ENCODE measurements at places on chromosomes 13 and 19. TPM values are rescaled to one million over a fixed set of nuclear protein-coding genes. Genes with fewer than 3 reads are reported as not detected.

The PLIN4 gene
- polyA plus RNA-seq: 2.2 TPM

The FCGBP gene
- polyA plus RNA-seq: 5.1 TPM

- DNase-seq: peak; percentile 21
Observed at GRCh38 chr13:26867451-26868091, 107.0 kb upstream of the GPR12 start.

DNA sequence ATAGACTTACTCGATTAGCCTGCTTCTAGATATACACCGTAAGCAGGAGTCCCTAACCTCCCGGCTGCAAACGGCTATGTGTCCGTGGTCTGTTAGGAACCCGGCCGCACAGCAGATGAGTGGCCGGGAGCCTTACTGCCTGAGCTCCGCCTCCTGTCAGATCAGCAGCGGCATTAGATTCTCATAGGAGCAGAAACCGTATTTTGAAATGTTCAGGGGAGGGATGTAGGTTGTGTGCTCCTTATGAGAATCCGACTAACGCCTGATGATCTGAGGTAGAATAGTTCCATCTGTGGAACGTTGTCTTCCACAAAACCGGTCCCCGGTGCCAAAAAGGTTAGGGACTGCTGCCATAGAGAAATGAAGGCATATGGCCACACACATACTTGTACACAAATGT is 1491.9 kb downstream of the SLITRK5 start:
- DNase-seq: no peak

GRCh38 chr13:49977992-49978391 is 18.9 kb upstream of the TRIM13 start:
- no peak for DNase-seq

- DNase-seq: no peak
Observed at GRCh38 chr19:5542665-5543064, 25.1 kb downstream of the TINCR start.

- no peak for DNase-seq
Observed at GRCh38 chr13:40381935-40382764, 284.3 kb downstream of the FOXO1 start.

DNA sequence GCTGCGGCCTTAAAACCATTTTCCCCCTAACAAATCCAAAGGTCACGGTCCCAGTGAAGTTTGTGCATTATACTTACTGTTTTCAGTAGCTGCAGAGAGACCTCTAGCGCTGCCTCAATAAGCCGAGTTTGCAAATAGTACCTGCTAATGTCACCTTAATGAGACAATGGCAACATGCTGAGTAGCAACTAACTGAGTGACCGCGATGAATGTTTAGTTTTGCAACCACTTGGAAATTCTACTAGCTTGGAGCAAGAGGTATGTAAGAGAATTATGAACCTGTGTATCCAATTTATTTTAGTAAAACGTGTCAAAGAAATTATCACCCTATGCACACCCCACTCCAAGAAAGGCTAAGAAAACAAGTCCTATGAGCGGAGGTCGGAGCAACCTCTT is 1.2 kb downstream of the KPNA3 start:
- no peak for DNase-seq

DNA sequence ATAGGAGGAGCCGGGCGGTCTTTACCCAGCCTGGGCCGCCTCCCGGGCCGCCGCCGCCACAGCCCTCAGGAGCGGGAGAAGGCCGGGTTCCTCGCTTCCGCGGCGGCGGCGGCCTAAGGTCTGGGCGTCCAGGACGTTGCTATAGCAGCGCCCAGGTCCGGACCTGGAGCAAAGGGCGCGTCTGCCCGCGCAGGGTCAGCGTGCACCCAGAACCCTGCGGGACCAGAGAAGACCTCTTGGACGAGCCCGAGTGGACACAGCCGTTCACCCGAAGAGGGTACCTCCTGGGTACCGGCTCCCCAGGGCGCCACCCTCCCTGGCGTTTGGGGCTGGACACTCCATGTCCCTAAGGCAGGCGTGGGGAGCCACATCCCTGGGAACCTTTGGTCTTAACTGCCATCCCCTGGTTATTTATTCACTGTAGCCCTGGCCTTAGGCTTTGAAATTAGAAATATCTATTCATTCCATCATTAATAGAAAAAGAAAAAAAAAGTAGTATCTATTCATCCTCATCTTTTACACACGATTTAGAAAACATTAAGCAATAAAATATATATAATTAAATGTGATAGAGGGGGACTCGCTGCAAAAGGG is 2.4 kb downstream of the DZIP1 start:
- peak; percentile 32 for DNase-seq

GRCh38 chr19:10517760-10518443 is 655 bp upstream of the S1PR5 start:
- no peak for DNase-seq

All from left renal cortex interstitium (tissue), 4 donors.